ENCODE measurements at places on chromosomes 11 and 22. TPM values are rescaled to one million over a fixed set of nuclear protein-coding genes. Genes with fewer than 3 reads are reported as not detected.

Gene ANO9
- total RNA-seq: not detected

Gene CALCA
- not detected for total RNA-seq

Gene SHANK3
- total RNA-seq: 0.79 TPM

Gene IGSF22
- total RNA-seq: not detected

Gene HSPB2
- total RNA-seq: 1.2 TPM

Gene CDC42BPG
- total RNA-seq: 0.25 TPM

Gene TRIM34
- 21.3 TPM for total RNA-seq

Gene MMP13
- total RNA-seq: not detected

Gene MAPK8IP2
- total RNA-seq: 0.13 TPM

Gene MPZL3
- 0.19 TPM for total RNA-seq

Gene CHRM1
- total RNA-seq: not detected

Gene PKP3
- 1.3 TPM for total RNA-seq

Gene CRYBA4
- not detected for total RNA-seq

Gene ZP1
- total RNA-seq: not detected

Gene DSCAML1
- total RNA-seq: not detected

Gene OTOG
- total RNA-seq: not detected

Gene TREH
- not detected for total RNA-seq

Gene CRYAB
- total RNA-seq: 45.1 TPM

Gene TRIM48
- not detected for total RNA-seq

All from aortic smooth muscle cell (primary cell).